ENCODE measurements at places on chromosomes 7 and 10.

DNA sequence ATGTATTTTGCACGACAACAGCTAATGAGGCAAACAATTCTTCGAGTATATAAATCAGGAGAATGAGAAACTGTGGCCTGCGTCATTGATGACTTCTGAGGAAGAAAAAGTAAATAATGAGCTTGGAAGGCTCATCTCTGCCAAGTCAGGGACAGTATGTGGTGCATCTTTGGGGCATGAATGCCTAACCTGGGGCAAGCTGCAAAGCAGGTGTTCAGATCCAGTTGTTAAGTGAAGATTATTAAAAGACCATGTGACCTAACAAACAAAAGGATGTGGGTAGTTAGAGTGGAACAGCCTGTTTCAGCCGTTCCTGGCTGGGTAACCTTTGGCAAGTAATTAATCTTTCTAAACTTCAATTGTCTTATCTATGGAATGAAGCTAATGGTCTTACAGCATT, 93.0 kb downstream of the LYZL2 start:
- peak; percentile 60 for DNase-seq

- DNase-seq: no peak
Measured at GRCh38 chr7:156765901-156766656, 125.5 kb downstream of the RNF32 start.

DNA sequence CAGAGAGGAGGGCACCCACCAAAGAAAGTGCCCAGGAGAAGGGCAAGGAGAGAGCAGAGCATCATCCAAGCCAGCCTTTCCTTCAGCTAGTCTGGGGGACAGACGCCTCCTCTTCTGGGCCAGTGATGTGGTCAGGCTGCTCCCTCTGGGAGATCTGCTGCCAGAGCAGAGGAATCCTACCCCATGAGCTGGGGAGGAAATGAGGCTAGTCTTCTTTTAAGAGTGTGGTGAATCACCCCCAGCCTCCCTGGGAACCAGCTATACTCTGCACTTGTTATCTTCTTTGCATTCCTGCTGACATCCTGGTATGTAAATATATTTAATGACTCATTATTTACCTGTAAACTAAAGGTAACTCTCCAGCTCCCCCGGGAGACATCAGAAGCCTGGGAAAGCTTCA, 41.6 kb upstream of the EPHB6 start:
- DNase-seq: no peak

GRCh38 chr10:64648915-64649314, 1127.7 kb downstream of the REEP3 start:
- no peak for DNase-seq

- DNase-seq: no peak
Measured at GRCh38 chr7:101233907-101234547, 3.6 kb downstream of the CLDN15 start.

DNA sequence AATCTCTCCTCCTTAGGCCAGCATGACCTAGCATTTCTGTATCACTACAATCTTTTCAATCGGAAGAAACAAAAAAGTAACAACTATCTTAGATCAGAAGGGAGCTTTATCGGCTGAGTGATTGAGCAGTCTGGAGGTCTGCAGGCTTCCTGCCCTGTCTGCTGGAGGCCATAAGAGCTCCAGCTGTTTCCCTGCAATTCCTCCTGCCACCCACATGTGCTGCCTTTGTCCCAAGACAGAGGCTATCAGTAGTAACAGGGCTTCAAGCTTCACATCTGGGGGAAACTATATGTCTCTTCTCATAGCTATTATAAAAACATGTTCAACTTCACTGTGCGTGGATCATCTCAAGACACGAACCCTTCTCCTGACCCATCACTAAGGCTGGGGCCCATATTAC, 70.1 kb upstream of the VWC2 start:
- DNase-seq: no peak

DNA sequence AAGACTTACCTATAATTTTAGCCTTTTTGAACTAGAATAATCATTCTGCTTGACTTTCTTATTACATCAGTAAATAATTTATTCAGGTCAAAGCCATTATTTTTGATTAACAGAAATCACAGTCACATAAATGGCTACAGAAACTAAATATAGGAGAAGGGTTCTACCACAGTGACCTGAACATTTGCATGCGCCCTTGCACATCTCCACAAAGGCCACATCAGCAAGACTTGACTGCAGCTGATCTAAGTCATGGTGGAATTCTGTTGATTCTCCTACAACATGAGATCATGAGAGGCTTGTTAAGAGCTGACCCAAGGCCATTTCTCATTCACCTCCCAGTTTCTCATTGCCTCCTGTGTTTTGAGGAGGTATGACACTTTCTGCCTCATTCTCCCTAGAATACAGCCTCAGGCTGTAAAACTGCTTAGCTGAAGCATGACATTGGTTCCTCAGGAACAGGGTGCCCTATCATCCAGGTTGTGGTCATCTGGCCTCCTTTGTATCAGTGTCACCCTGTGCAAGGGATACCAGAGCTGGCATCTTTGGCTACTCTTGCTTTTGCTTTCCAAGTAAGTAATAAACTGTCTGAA, 6.7 kb upstream of the IMMP2L start:
- no peak for DNase-seq

GRCh38 chr7:80950550-80950967, 31.7 kb upstream of the SEMA3C start:
- DNase-seq: no peak

- DNase-seq: no peak
Measured at GRCh38 chr7:101236292-101236835, 1.2 kb downstream of the CLDN15 start.

DNA sequence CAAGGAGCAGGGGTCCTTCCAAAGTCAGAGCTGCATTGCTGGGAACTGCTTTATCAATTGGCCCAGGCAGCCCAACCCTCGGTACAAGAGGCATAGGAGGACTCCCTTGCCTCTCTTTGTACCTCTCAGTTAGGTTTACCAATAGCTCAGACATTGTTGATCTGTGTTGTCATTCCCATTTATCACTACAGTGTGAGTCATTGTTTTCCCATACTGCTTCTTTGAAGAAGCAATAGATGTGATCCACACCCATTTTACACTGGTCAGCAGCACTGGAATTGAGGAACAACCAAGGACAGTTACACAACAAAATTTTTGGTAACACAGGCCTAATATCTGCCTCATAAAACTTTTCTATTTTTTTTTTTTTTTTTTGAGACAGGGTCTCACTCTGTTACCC, 307.2 kb downstream of the SNX13 start:
- no peak for DNase-seq

DNA sequence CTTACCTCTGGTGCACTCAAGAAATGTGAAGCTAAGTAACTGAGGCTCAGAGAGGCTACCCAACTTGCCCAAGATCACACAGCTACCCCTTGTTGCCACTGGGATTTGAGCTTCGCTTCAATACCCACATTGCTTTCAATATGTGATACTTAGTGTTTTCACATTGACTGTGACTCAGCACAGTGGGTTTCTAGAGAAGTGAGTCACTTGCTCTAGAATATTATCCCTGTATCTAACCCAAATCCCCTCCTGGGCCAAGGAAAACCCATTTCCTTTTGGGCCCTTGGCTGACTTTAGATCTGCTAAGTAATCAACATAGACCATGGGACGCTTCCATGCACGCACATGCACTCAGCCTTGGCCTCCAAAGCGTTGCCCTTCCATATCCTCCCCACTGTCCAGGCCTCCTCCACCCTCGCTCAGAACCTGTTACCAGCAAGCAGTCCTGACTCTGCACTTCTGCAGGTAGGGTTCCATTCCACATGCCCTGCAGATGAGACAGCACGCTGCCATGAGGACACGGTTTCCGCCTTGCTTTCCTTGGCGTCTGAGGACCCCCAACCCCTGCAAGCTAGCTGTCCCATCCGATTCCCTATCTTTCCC, 87.7 kb upstream of the CHST15 start:
- no peak for DNase-seq

- DNase-seq: peak; percentile 81
Measured at GRCh38 chr7:138889582-138890498, 91.3 kb downstream of the KIAA1549 start.

DNA sequence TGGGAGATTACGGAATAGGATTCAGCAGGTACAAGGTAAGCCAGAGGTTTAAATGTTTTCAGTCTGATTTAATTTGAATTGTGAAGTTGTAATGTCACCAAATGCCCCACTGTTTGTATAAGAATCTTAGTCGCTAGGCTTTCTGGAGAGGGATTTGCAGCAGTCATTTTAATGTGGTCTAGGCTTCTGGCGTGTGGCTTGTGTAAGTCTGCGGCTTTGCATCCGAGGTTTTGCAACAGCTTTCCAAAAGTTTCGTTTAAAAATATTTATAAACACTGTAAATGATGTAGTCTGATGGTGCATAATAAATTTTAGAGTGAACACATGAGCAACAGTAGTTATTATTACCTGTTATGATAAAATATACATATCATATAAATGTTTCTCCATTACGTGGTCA, 26.1 kb upstream of the BHLHA15 start:
- DNase-seq: no peak

- no peak for DNase-seq
Measured at GRCh38 chr7:111743244-111743847, 181.1 kb upstream of the IMMP2L start.

DNA sequence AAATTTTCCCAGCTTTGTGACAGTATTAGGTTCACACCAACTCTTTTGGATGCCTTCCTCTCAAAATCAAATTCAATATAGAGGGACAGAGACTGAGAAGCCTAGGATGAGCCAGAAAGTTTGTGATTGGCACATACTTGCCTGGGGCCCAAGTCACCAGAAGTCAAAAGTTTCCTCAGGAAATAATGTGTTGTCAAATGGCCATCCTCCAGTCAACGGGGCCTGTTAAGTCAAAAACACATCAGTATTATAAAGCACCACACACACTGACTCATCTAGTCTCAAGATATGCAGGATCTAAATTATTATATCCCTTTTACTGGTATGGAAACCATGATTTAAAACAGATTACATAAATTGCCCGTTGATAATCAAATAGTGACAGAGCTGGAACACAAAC, 158.1 kb downstream of the AHR start:
- no peak for DNase-seq

DNA sequence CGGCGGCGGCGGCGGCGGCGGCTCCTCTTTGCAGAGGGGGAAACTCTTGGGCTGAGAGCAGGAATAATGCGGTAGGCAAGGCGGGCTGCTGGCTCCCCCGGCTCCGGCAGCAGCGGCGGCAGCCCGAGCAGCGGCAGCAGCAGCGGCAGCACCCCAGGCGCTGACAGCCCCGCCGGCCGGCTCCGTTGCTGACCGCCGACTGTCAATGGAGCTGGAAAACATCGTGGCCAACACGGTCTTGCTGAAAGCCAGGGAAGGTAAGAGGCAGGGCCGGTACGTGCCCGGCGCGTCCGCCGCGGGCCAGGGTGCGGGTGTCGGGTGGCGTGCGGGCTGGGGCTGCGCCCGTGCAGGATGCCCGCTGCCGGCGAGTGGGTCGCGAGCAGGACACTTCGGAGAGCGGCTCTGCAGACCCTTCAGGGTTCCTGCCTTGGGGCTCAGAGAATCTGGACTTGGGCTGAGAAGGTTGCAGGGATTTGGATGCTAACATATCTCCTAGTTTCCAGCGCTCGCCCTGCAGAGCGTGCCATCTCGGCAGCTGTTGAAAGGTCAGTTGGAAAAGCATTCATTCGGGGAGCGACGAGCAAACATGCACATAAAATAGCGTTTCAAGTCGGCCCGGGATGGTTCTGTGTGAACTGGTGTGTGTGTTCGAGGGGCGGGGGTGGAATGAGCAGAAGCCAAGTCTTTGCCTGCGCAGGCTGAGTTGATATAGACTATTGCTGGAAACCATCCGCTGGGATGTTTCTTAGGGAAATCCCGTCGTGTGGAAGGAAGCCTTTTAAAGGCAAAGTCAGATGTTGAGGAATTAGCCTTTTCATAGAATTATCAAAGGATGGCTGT, 562 bp downstream of the GRK5 start:
- DNase-seq: peak; percentile 11

DNA sequence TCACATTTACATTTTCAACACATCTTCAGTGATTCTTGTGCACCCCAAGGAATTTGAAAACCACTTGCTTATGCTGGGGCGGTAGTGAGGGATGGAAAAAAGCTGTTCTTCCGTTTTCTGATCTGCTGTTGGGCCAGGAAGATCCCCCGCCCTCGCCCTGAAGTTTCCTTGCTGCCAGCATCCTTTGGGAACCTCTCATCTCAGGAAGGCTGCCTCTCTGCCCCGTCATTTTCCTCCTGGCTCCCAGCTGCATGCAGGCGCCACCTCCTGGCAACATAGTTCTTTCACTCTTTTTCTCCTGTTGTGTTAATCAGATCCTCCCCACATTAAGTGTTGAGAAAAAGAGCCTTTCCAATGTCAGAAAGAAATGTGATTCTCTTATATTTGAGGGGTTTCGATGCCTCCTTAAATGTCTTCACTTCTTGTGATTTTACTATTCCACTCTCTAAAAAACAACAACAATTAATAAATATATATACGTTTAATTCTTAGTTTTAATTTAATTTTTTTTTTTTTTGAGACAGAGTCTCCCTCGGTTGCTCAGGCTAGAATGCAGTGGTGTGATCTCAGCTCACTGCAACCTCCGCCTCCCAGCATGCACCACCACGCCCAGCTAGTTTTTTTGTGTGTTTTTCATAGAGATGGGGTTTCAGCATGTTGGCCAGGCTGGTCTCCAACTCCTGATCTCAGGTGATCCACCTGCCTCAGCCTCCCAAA, 122.9 kb downstream of the RALA start:
- peak; percentile 67 for DNase-seq

GRCh38 chr10:27601503-27601902, 97.4 kb downstream of the RAB18 start:
- no peak for DNase-seq

GRCh38 chr10:73807471-73807870, 3.9 kb downstream of the NDST2 start:
- no peak for DNase-seq

GRCh38 chr7:100894860-100895700, 608 bp downstream of the ACHE start:
- DNase-seq: peak; percentile 28

DNA sequence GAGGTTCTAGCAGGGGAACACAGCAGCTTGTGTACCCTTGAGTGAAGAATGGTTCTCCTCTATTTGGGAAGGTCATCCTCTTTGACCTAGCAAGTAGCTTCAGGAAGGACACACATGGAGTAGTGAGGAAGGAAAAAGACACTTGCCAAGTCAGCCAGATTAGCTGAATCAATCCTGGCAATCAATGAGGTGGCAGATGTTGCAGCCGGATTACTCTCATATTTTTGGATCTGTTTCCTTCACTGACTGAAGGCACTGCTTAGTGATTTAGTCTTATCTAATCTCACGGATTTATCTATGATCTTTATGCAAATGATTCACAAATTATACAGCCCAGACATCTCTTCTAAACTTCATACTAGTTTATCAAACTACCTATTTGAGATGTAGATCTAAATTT, 218.8 kb downstream of the GPR158 start:
- no peak for DNase-seq

- DNase-seq: no peak
Measured at GRCh38 chr10:42935466-42935865, 141.4 kb upstream of the RET start.

- DNase-seq: no peak
Measured at GRCh38 chr7:76346778-76347177, 12.0 kb downstream of the YWHAG start.

DNA sequence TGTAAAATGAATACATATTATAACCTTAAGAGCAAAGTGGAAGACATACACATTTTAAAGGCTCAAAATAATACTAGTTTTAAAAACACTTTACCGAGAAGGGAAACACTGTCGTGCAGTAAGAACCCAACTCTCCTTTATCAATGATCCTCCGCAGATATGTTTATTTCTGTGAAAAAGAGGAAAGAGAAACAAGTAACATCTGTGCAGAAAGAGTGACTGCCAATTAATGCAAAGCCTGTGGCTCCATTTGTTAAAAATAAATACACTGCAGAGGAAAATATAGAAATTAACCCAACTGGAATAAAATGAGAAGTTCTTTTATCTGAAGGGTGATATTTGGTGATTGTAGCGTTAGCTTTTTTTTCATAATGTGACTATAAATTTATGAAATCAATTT, 62.7 kb downstream of the HGF start:
- no peak for DNase-seq

All from NCI-H1105 treated with DMSO at 0.1 percent for 48 hours (cell line).